ENCODE measurements at places on chromosomes 12 and 14.

DNA sequence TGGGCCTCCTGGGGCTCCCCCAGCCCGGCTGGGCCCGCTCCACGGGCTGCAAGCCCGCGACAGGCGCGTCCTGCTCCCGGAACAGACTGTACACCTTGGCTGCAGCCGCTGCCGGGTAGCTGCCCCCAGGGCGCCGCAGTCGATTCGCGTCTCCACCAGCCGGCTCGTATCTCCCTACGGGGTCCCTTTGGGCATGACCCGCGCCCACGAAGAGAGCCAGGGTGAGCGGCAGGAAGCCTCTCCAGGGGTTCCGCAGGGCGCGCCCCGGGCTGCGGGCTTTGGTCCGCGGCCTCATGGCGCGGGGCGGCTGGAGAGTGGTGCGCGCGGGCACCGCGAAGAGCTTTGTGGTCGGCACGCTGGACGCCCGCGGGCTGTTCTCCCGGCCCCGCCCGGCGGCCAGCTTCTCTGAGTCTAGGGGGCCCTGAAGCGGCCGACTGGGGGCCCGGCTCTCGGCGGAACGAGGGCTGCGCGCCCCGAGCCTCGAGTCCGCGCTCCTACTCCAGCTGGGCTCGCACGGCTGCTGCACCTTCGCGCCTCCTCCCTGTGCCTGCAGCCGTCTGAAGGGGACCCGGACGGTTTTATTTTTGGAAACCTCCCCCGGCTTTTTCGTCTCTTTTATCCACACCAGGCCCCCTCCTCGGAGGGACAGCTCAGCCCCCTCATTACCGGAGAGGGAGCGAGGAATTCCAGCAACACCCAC lies at the start of gene LTBP2:
LTBP2 (minus strand) TSS at position 588 of the 700 bp plus-strand sequence; CDS start at position 295, 293 bp downstream.
- no peak for DNase-seq

GRCh38 chr14:80448267-80448666 lies 237.0 kb upstream of the DIO2 start:
- no peak for DNase-seq

DNA sequence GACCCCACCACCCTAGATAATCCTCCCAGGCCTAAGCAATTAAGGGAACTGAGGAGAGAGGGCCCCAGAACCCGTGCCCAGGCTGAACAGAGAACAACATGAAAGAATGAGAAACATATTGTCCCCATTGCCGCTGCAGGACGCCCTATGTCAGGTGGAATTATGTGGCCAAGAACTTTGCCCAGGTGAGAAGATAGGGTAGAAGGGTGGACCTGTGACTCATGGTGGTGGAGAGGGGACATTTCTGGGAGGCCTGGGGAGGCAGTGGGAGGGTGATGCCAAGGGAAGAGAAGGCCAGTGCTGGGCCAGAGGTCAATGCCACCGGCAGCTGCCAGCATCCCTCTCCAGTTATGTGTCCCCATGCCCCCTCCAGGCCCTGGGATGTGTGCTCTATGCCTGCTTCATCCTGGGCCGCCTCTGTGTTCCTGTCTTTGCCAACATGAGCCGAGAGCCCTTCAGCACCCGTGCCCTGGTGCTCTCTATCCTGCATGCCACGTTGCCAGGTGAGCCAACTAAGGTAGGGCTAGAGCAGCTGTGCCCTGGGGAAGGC lies 15.5 kb downstream of the SOAT2 start:
- no peak for DNase-seq

DNA sequence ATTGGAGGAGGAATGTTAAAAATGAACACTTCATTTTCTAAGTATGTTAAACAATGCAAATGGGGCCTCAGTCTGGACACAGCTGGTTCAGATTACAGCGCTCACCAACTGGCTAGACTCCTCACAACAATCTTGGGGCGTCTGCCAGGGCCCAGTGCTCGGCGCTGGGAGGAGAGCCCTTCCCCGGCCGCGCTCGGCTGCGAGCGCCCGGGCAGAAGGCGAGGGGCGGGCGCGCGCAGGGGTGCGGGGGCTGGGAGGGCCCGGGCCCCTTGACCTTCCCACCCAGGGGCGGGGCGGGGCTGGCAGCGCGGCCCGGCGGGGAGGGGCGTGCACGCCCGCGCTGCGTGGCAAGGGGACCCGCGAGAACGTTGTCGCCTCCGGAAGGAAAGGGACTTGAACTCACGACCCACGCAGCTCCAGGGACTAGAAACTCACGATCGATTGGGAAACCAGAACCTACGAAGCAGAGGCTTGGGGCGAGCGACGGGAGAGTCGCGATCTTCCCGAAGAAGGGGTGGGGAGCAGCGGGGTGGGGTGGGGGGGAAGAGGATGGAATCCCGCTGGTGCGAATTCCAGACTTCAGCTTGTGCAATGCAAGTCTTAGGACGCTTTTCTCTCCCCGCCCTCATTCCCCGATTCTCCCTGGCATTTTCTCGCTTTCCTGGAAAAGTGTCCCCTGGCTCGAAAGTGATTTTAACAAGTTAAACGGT lies at the start of gene FBLN5:
FBLN5 (minus strand) TSS at position 220 of the 710 bp plus-strand sequence. CDS start 465 bp downstream, outside the sequence.
- no peak for DNase-seq

GRCh38 chr12:49059299-49060171 lies 1.1 kb downstream of the KMT2D start:
- no peak for DNase-seq

DNA sequence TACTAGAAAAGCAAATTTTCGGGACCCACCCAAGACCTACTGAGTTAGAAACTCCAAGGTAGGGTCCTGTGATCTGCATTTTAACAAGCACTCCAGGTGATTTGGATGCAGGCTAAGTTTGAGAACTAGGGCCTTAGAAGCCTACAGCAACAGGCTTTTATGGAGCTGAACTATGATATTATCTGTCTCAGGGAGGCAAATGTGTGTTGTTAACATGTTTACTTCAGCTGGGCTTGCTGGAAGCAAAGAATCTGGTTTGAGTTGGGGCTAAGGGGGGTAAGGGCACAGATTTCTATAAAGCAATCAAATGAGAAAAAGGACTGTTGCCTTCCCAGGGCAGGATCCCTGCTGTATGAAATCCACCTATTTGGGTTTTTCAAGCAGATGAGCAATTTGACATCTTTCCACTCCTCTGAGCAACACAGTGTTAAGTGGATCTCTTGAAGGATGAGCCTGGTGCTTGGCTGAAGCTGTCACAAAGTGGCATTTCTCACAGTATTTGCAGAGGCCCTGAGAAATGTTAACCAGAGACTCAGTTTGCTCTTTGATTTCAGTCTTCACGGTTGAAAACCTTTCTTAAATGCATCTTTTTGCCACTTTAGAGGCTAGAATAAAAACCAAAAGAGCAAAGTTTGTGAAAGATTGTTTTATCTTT lies 36.2 kb upstream of the SOCS2 start:
- no peak for DNase-seq

GRCh38 chr14:46951103-46951502 lies 299.5 kb upstream of the RPL10L start:
- no peak for DNase-seq

- no peak for DNase-seq
Observed at GRCh38 chr12:121668750-121669520, 519 bp downstream of the MORN3 start.

DNA sequence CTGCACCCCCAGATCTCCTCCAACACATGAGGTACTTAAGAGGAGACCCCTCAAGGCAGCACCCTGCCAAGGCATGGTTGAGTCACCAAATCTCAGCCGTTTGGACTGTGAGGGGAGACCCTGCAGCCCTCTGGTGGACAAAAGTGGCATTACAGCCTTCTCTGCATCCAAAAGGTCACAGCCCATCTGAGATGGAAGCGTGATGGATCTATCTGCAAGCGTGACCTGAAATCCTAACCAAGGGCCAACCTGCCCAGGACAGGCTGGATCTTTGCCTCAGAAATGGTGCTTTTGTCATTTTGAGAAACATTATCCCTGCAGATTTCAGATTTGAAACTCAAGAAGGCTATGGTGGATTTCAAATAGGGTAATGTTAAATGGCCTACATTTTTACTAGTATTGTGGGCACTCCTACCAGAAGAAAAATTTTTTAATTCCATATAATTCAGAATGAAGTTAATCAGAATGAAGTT lies 23.7 kb upstream of the DHRS4 start:
- peak; percentile 59 for DNase-seq

DNA sequence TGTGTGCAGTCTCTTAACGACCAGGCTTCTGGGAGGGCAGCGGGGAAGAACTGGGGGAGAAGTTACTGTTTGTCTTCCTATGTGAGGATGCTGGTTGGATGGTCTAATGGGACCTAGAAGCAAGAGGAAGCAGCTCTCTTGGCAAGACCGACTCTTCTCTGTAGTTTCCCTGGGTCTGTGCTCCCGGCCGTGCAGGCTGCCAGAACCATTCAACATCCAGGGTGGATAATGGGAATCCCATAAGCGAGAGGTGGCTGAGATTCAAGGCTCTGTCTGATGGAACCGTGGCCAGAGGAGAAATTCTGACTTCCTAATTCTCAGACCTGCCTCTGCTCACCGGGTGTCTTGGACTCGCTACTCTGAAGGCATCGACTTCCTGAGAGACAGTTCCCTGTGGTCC lies 561.0 kb upstream of the TBX3 start:
- DNase-seq = no peak

DNA sequence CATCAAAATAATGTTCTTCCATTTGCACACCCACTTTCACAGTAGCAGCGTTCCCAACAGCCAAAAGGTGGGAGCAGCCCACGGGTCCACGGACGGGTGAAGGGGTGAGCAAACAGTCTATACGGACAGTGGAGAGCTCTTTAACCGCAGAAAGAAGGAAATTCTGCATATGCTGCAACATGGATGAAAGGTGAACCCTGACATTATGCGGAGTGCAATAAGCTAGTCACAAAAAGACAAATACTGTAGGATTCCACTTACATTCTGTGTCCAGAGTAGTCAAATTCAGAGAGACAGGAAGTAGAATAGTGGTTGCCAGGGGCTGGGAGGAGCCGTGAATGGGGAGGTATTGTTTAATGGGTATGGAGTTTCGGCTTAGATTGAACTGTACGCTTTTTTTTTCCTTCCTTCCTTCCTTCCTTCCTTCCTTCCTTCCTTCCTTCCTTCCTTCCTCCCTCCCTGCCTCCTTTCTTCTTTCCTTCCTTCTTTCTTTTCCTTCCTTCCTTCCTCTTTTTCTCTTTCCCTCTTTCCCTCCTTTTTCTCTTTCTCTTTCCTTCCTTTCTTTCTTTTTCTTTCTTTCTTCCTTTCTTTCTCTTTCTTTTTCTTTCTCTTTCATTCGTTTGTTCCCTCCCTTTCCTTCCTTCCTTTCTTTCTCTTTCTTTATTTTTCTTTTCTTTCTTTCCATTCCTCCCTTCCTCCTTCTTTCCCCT lies 15.8 kb upstream of the ANKRD9 start:
- DNase-seq = peak; percentile 39

DNA sequence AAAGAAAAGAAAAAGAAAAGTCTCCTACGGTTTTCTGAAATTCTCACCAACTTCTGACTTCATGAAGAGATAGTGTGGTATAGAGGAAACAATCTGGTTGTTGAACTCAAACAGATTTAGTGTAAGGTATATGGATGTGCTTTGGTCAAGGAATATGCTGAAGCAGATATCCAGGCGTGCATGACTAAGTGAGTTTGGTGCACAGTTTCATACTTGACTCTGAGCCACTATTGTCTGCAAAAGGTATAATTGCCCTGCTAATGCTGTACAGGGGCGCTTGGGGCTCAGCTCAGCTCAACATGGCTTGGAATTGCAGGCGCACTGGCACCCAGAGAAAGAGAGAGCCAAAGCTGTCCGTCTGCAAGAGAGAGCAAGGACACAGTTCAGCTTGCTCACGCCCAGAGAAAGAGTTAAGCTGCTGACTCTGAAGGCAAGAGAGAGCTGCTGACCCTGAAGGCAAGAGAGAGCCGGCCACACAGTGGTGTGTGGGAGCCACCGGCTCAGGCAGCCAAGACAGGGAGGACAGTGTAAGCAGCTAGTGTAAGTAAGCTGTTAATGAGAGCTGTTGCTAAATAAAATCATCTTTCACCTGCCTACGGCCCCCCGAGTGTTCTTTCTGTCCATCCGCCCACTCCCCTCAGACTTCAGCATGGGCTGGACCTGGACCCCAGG lies 66.4 kb upstream of the SLC38A4 start:
- DNase-seq = no peak

DNA sequence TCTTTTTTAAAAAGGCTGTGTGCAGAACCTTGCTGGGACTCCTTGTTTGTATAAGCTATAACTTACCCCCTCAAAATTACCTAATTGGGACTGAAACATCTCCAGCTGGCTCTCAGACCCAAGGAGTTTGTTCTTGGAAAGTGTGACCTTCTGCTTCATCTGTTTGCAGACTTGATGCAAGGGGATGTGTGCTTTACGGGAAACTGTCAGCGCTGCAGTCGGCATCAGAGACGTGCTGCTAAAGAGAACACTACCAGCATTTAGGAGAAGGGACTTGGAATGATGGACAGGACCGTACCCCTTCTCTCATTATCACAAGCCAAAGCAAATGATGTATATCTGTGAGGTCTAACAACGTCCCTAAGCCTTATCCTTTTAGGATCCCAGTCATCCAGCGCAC lies 174.2 kb upstream of the PARP11 start:
- no peak for DNase-seq
